ENCODE measurements at places on chromosomes 1 and 21.

GRCh38 chr1:27292106-27292505 is 29.9 kb upstream of the TMEM222 start:
- DNase-seq: no peak

DNA sequence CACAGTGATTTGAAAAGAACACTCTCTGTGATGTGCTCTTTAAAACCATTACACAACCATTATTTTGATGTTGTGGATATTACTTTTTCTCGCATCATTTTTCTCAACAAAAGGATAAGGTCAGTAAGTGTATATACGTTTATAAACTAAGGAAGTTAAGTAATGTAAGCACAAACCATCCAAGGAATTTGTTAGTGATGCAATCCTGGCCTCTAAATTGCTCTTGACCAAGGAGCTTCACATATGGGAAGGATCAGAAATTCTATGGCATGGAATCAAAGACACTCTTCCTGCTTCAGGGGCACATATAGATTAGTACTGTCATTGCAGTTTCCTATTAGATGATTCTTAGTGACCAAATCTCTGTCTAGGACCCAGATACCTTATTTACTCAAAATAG is 3.6 kb upstream of the PPP2R5A start:
- DNase-seq: no peak

- DNase-seq: no peak
Measured at GRCh38 chr21:43015906-43016540, 41.7 kb downstream of the PKNOX1 start.

GRCh38 chr1:164563721-164564360 is 4.9 kb downstream of the PBX1 start:
- no peak for DNase-seq

- DNase-seq: peak; percentile 52
Measured at GRCh38 chr1:7942214-7942921, 1.7 kb upstream of the TNFRSF9 start.

DNA sequence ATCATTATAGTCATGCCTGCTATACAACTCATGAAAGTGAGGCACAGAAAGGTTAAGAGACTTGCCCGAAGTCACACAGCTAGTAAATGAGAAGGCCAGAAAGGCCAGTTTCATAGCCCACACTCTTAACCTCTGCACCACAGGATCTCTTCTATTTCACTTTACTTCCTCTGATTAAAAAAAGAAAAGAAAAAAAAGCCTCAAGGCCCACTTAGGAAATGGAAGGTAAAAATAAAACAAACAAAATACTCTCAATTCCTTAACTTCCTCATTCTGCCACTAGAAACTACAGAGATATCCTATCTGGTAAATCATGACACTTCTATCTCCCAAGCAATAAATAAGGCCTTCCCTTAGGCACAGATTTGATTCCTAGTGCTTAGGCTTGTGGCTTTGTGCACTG is 7.6 kb upstream of the ENAH start:
- no peak for DNase-seq

GRCh38 chr1:58922302-58923089 is 138.6 kb upstream of the JUN start:
- no peak for DNase-seq

DNA sequence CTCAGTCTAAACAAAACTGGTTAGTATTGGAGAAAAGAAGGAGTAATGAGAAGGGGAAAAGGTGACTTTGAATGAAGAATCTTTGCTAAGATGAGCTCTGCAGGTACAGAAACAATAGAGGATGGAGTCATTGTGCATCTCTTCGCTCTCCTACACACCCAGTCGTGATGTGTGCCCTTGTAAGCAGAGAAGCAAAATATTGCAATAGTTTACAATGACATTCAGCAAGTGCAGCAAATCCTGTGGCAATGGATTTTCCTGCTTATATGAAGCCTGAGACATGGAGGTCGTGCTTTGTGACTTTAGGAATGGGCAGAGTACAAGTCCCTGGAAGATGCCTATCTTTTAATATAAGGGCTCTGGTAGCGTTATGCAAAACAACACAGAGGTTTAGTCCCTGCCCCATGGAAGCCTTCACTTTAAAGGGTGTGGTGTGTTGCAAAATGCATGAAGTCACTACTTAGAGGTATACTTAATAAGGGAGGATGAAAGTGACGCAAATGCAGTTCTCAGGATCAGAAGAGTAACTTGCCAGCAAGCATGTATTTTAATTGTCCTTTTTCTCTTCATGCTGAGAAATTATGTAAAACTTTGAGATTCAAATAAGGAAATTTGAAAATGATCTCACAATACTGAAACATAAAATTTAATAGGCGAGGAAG is 88.0 kb upstream of the IVNS1ABP start:
- no peak for DNase-seq

DNA sequence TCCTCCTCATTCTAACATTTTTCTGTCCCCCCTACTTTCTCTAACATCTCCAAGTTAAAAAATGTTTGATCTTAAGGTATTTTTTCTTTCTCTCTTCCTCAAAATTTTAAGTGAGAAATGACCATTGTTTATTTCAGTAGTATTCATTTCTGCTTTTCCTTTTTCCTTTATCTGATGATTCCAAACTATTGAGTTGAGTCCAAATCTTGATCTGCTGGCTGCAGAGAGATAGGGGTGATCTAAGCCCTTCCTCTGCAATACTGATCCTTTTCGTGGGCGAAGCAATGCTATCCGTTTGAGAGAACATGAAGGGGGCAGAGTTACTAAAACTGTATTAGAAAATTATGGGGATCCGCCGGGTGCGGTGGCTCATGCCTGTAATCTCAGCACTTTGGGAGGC is 516 bp upstream of the NMNAT2 start:
- DNase-seq: no peak

- DNase-seq: no peak
Measured at GRCh38 chr21:26849428-26850115, 4.4 kb upstream of the ADAMTS1 start.

DNA sequence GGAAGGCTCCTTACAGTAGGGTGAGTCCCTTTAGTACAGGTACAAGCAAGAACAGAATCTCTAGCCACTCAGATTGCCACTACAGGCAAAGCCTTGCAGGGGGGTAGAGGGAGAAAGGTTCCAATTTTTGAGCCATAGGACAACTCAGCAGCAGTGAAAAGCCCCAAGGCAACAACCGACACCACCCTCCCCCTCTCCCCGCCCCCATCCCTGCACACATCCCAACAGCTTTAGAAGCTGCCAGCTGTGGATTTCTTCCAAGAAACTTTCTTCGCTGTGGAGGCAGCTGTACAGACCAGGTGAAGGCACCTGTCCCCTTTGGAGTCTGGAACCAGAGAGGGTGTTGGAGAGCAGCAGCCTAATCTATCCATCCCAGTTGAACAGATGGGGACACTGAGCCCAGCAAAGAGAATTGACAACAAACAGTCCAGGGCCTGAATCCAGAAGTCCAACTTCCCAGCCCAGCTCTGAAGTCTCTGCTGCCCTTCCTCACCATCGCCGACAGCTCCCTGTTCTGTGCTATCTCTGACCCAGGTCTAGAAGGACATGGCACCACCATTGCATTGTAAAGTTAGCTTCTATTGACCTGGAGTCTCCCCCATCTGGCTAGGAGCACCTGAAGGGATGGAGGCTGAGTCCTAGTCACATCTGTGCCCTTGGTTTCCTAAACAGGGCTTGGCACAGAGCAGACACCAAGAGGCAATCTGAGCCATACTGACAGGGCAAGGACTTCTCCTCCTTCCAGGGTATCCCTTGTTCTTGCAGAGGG is 2.2 kb downstream of the TENT5B start:
- no peak for DNase-seq

DNA sequence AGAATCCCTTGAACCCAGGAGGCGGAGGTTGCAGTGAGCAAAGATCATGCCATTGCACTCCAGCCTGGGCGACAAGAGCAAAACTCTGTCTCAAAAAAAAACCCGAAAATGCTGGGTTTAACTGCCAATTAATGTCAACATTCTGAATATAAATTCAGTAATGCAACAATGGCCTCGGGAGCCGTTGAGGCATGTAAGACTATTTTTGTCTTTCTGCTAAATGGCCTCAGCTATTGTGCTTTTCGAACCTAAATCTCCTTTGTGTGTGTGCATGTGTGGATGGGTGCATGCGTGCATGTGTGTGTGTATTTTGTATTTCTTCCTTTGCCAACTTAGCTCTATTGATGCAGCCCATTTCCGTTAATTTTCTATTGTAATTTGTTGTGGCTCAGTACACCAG is 31.6 kb downstream of the CLIC4 start:
- no peak for DNase-seq

DNA sequence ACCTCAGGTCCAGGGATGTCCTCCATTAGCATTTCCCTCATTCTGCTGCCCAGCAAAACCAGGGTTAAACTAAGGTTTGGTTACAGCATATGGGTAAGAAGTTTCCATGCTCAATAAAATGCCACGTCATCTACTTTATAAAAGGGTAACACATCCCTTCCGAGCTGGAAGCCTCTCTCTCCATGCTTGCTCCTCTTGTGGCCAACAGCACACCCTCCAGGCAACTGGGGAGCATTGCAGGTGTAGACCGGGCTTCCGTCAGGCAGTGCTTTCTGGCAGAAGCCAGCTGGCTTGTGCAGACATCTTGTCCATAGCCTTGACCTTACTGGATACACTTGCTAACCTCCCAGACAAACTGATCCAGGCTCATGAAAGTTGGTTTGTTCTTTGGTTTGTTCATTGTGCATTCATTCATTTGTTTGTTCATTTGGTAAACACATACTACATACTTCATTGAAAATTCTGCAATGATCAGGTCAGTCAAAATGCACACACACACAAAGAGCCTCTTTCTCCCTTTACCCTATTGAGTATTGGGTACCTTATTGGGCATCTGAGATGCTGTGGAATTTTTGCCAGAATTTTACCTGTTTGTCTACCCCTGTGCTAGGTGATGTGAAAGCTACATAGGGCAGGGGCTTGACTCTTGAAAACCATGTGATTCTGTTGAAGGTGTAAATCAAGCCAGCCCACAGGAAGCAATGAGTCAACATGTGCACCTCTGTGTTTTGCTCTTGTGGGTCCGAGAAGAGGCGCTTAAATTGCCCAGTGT is 422.8 kb downstream of the CAMTA1 start:
- DNase-seq: peak; percentile 65

- DNase-seq: no peak
Measured at GRCh38 chr1:230788561-230789275, 41.5 kb downstream of the CAPN9 start.

- DNase-seq: no peak
Measured at GRCh38 chr1:32877211-32878110, 6.7 kb upstream of the FNDC5 start.

DNA sequence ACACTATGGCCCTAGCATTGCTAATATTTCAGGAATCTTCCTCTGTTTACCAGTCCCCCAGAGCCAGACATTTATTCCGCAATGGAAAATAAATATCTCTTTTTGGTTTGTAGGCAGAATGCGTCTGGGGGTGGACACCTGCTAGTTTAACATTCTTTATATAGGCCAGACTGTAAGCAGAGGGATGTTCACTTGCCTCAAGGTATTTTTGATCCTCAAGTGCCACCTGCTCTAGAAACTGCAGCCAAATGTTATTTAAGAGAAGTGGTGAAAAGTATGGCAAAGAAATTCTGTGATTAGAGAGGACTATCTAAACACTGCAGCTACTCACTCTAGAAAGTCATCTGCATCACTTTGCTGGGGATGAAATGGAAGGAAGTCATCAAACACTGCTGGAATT is 164.7 kb downstream of the NEGR1 start:
- no peak for DNase-seq

GRCh38 chr1:220843481-220844011 is 35.7 kb upstream of the HLX start:
- DNase-seq: no peak

DNA sequence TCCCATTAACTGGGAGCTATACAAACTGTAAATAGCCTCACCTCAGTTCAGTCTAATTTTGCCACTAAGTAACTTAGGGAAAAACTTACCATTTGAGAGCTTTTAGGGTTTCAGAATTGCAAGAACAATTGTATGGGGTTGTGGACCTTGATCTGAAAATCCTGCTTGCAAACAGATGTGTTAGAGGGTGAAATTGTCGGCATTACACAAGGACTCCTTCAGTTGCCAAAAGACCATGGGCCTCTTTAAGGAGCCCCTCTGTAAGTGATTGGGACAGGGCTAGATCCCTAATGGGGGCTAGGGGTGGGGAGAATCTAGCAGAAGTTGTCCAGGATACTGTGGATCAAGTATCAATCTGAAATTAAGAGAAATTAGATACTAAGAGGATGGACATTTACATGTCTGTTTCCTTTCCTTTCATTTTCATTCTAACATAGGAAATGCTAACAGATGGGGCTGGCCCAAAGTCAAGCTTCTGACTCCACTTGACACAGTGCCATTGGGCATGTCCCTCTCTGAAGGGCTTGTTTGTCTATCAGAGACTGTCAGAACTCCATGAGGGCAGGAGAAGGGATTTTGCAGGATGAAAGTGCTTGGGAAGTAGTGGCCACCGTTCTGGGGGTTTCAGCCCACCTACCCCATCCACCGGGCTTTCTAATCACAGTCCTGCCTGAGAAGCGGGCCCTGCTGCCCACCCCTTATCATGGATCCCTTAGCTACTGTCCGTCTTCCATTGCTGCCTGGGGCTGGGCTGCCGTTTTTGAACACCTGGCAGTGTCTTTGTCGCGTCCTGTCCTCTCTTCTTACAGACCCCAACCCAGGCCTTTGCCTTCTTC is 54.7 kb downstream of the STUM start:
- DNase-seq: no peak

DNA sequence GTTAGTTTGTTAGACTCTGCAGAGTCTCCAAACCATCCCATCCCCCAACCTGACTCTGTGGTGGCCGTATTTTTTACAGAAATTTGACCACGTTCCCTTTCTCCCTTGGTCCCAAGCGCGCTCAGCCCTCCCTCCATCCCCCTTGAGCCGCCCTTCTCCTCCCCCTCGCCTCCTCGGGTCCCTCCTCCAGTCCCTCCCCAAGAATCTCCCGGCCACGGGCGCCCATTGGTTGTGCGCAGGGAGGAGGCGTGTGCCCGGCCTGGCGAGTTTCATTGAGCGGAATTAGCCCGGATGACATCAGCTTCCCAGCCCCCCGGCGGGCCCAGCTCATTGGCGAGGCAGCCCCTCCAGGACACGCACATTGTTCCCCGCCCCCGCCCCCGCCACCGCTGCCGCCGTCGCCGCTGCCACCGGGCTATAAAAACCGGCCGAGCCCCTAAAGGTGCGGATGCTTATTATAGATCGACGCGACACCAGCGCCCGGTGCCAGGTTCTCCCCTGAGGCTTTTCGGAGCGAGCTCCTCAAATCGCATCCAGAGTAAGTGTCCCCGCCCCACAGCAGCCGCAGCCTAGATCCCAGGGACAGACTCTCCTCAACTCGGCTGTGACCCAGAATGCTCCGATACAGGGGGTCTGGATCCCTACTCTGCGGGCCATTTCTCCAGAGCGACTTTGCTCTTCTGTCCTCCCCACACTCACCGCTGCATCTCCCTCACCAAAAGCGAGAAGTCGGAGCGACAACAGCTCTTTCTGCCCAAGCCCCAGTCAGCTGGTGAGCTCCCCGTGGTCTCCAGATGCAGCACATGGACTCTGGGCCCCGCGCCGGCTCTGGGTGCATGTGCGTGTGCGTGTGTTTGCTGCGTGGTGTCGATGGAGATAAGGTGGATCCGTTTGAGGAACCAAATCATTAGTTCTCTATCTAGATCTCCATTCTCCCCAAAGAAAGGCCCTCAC is at the start of gene OLIG2:
OLIG2 (plus strand) TSS at position 447 of the 954 bp plus-strand sequence. CDS start 928 bp downstream, outside the sequence.
- peak; percentile 75 for DNase-seq

GRCh38 chr1:6198646-6199297 is 623 bp downstream of the RPL22 start:
- no peak for DNase-seq
